Stimulated activated CD8-positive, alpha-beta memory T cell treated with anti-CD3 and anti-CD28 coated beads, Interleukin-2, amount 100 ng/mL, for 1 hour (primary cell): ENCODE measurements at places on chromosomes 4 and X.

DNA sequence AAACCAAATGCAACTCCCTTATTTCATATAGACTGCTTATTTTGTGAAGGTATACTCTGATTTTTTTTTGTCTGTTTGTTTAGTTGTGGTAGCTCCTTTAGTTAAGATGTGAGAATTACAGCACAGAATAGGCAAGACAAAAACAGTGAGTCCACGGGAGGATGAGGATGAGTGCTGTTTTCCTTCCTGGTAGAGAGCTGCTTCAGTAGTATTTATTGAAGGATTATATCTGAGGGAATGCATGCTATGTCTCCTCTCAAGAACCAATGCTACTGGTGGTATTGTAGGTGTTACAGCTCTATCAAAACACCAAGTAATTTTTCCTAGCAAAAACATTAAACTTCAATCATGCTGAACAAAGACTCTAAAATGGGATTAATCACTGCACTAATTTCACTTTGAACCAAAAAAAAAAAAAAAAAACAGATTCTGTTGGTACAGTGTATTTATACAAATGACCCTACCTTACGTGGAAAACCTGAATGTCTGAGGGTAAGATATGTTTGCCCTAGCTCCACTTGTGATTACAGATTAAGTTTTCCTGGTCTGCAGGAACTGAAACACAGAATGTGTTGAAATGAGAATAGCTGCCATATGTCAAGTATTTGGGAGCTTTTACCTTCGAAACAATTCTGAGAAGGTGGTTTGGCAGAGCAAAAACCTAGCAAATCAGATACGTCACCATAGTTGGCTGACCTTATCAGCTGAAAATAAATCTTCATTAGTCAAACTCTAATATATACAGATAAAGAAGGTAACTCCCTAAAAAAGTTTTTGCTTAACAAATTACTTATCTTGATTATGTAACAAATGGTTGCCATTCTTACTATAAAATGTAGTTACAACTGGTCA, 40.3 kb downstream of the PPP3CA start:
- DNase-seq = no peak

GRCh38 chr4:76011700-76012387, 4.5 kb upstream of the CXCL9 start:
- no peak for DNase-seq

DNA sequence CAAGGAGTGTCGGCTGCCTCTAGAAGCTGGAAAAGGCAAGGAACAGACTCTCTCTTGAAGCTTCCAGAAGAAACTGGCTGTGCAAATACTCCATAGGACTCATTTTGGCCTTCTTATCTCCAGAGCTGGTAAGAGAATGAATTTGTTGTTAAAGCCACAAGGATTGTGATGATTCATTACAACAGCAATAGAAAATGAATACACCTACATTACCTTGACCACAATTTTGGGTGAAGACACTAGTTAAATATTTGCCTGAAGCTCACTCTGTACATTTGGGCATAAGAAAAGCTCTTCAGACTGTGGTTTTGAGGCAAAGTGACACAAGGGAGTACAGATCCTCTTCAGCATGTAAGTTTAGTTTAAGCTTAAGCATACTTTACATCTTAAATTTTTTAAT, 134.5 kb upstream of the TLL1 start:
- DNase-seq = no peak

DNA sequence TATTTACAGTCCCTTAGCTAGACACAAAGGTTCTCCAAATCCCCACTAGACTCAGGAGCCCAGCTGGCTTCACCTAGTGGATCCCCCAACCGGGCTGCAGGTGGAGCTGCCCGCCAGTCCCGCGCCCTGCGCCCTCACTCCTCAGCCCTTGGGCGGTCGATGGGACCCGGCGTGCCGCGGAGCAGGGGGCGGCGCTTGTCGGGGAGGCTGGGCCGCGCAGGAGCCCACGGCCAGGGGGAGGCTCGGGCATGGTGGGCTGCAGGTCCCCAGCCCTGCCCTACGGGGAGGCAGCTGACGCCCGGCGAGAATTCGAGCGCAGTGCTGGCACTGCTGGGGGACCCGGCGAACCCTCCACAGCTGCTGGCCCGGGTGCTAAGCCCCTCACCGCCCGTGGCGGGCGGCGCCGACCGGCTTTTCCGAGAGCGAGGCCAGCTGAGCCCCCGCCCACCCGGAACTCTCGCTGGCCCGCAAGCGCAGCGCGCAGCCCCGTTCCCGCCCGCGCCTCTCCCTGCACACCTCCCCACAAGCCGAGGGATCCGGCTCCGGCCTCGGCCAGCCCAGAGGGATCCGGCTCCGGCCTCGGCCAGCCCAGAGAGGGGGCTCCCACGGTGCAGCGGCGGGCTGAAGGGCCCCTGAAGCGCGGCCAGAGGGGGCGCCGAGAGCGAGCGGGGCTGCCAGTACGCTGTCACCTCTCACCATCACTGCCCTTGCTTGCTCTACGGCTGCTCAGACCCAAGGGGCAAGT, 39.4 kb downstream of the WFS1 start:
- DNase-seq = no peak

- no peak for DNase-seq
These were observed 427.3 kb upstream of the FAM241A start for GRCh38 chr4:111717921-111718320.

- no peak for DNase-seq
These were observed 154.5 kb upstream of the ANK2 start for GRCh38 chr4:112894951-112895350.

- DNase-seq = no peak
These were observed 7.9 kb downstream of the EVC2 start for GRCh38 chr4:5700459-5700858.

DNA sequence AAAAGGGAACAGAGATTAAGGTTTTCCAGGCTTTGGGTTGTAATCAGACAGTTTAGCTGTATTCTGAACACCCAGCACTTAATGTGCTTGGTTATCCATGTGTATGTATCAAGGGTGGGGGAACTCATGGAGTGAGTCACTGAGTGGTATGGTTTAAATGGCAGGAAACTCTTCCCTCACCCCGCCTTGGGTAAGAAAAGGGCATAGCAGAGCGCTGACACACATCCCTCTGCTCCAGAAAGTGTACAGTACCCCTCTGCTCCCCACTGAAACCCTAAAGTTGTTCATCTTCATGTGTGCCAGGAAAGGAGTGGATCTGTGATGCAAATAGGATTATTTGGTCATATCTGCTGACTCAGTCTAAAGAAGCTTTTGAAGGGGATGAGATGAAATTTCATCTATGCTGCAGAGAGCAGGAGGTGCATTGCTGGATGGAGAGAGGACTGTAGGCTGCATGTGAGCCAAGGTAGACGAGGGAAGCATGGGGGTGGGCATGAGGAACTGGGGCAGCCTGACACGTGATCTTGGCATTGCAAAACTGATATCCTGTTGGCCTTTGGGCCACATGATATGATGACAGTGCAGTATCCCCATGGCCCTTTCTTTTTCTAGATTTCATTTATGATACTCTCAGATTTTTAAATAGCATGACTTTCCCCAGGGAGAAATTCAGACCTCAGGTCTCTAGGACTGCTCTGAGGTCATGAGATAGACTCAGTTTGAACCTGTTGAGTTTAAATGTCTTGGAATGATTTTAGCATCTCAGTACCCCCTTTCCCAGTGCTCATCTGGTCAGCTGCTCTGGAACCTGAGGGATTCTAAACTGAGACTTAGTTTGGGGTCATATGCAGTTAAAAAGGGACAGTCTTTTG, 84.8 kb downstream of the TMEM164 start:
- no peak for DNase-seq

DNA sequence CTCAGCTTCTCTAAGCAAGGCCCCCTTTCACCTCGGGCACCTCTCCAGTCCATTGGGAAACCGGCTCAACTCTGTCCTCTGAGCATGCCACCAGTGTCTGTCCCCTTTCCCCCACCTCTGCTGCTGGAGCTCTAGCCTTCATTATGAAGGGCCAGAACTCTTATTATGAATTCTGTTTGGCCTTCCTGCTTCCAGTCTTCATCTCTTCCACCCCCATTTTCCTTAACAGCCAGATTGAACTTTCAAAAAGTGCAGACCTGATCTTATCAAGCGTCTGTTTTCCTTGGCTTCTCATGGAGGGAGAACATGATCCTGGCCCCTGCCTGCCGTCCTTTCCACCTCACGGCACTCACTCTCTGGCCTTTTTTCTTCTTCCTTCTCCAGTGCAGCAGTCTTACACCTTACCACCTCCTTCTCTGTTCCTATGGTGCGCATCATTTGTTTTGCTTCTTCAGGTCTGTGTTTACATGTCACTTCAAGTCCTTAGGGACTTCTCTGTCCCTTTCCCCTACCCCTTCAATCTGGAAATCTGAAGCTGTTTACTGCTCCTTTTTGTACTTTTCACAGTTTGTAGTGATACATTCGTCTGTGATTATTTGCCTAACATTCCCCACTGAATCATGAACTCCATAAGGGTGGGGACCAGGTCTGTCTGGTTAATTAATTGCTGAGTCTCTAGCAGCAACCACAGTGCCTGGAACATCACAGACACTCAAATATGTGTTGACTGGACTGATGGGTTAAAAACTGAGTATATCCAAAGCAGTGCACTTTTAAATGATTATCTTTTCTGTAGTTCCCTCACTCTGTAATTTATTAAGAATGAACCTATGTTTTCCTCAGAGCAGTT, 55.8 kb downstream of the FNIP2 start:
- DNase-seq = no peak

- no peak for DNase-seq
These were observed 9.2 kb downstream of the VSIG4 start for GRCh38 chrX:66030505-66031317.

GRCh38 chrX:1249101-1249887, 19.3 kb upstream of the CSF2RA start:
- DNase-seq = no peak

DNA sequence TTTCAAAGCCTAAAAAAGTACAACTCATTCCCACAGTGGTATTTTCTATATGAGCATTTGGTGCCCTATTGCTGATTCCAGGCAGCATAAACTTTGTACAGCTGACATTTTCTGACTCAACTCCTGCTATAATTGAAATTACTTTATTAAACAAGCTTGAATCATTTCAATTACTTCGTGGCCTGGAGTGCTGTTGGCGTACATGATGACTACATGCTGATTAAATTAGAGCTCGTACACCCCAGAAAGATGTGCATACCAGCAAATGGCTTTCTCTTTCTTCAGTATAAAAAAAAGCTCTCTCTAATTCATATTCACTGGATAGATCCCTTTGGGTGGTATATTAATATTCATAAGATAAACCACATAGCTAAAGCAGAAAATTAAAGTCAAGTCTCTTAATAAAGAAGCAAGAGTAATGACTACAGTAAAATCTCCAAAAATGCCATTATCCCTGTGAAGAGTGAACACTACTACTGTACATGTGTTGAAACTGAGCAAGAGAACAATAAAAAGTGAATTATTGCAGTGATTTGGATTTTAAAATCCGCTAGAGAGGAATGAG, 245.0 kb upstream of the IGFBP7 start:
- no peak for DNase-seq

- DNase-seq = no peak
These were observed 67.5 kb upstream of the NPY2R start for GRCh38 chr4:155140889-155141288.

DNA sequence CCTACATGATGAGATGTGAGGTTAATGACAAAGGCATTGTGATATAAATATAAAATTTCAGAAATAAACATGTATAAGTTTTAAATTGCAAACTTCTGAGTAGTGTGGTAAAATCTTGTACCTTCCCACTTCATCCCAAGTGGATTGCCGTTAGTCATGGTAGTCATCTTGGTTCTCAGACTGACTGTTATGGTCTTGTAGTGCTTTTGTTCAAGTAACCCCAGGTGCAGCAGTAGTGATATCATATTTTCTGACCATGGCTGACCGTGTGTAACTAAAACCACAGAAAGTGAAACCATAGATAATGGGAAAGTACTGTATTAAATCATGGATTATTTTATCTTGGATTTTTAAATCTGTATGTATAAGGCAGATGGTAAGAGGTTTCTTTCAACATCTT, 74.8 kb upstream of the SLIT2 start:
- DNase-seq = no peak
